NCI-H510A (cell line): ENCODE measurements at places on chromosomes 6 and 20.
A peak's percentile ranks its signal among the peaks of the same experiment; 100 is the strongest.

DNA sequence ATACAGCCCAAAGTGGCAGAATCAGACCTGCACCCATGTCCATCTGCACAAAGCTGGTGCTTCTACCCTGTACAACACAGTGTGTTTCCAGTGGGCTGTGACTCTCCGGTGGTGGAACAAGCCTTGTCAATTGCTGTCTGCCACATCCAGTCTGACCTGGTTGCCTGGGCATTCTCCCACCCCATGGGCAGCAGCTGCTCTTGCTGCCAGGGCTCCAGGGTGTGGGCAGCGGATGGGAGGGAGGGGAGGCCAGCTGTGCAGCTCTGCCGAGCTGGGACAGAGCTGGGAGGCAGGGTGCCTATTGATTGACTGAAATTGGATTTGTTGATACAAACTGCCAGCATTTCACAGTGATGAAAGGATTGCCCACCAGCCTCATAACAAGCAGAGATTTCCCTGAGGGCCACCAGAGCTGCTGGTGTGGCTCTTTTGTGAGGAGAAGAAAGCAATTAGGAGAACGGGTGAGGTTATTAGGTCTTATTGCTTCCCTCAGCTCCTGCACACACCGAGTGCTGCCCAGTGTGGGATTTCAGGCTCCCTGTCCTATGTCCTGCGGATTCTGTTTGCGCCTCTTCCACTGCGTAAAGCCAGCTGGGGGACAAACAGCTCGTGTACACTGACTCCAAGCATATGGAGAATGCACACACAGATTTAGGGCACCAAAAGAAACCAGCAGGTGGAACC is 150.8 kb downstream of the NRN1 start:
- DNase-seq, result no peak

- no peak for DNase-seq
Observed at GRCh38 chr6:157760589-157761330, 62.3 kb upstream of the SNX9 start.

- no peak for DNase-seq
Observed at GRCh38 chr6:25169553-25169952, 109.6 kb upstream of the CARMIL1 start.

- no peak for DNase-seq
Observed at GRCh38 chr6:25064006-25064405, 128.2 kb upstream of the RIPOR2 start.

- no peak for DNase-seq
Observed at GRCh38 chr20:47540443-47541354, 39.0 kb downstream of the NCOA3 start.

- DNase-seq, result no peak
Observed at GRCh38 chr6:15689586-15690482, 27.0 kb upstream of the DTNBP1 start.

DNA sequence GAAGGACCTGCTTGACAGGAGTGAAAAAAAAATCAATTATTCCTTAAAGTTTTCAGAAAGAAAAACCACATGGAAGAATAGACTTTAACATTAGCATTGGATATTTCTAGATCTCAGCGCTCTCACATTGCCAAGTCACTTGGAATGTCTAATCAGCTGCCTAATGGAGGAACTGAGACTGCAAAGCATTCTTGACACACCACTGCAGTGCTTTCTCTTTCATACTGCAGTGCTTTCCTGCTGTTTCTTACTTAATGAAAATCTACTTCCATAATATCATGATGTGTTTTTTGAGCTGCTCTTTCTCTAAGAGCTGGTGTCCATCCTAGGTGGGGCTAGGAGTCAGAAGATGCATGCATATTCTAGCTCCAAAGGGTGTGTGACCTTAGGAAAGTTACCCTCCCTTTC is 20.4 kb upstream of the MCM3 start:
- no peak for DNase-seq

DNA sequence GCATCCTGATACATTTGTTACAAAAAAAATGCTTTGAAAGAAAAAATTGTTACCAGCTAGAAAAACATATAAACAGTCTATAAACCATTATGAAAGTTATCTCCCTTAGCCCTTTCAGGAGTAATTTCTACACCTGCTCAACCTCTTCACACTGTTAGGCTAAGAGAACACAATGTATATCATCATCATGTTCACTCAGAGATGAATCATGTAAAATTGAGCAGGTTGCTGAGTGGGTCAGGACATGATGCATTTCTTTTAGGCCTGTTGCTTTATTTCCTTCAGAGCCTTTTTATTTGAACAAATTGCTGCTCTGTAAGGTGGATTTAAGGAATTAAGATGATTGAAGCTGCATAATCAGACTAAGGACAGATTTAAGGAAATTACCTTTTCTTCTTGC is 531.3 kb upstream of the MAN1A1 start:
- DNase-seq, result no peak

GRCh38 chr20:43543138-43543537 is 15.7 kb upstream of the SGK2 start:
- DNase-seq, result no peak

- DNase-seq, result no peak
Observed at GRCh38 chr6:132236744-132237143, 164.5 kb downstream of the MOXD1 start.

- DNase-seq, result no peak
Observed at GRCh38 chr20:55386686-55387085, 618.6 kb downstream of the CBLN4 start.

DNA sequence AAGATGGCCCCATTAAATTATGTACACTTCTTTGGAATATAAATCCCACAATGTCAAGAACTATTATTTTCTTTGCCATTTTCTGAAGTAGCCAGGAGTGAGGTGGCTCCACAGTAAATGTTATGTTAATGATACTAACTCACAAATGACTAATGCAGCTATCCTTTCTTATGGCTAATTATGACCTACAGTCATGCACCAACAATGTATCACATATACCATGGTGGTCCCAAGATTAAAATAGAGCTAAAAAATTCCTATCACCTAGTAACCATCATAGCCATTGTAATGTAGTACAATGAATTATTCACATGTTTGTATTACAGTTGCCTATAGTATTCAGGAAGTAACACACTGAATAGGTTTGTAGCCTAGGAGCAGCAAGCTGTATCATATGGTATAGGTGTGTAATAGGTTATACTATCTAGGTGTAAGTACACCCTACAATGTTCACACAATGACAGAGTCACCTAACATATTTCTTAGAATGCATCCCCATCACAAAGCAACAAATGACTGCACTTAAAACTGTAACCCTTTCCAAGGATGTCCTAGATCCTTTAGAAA is 15.3 kb downstream of the ECHDC1 start:
- DNase-seq, result no peak

GRCh38 chr6:72669324-72669723 is 47.5 kb downstream of the KCNQ5 start:
- DNase-seq, result no peak

GRCh38 chr6:170273191-170273590 is 17.7 kb downstream of the DLL1 start:
- DNase-seq, result no peak

- no peak for DNase-seq
Observed at GRCh38 chr6:14598017-14598864, 480.7 kb downstream of the CD83 start.

GRCh38 chr6:126831461-126831860 is 287.0 kb upstream of the RSPO3 start:
- no peak for DNase-seq

DNA sequence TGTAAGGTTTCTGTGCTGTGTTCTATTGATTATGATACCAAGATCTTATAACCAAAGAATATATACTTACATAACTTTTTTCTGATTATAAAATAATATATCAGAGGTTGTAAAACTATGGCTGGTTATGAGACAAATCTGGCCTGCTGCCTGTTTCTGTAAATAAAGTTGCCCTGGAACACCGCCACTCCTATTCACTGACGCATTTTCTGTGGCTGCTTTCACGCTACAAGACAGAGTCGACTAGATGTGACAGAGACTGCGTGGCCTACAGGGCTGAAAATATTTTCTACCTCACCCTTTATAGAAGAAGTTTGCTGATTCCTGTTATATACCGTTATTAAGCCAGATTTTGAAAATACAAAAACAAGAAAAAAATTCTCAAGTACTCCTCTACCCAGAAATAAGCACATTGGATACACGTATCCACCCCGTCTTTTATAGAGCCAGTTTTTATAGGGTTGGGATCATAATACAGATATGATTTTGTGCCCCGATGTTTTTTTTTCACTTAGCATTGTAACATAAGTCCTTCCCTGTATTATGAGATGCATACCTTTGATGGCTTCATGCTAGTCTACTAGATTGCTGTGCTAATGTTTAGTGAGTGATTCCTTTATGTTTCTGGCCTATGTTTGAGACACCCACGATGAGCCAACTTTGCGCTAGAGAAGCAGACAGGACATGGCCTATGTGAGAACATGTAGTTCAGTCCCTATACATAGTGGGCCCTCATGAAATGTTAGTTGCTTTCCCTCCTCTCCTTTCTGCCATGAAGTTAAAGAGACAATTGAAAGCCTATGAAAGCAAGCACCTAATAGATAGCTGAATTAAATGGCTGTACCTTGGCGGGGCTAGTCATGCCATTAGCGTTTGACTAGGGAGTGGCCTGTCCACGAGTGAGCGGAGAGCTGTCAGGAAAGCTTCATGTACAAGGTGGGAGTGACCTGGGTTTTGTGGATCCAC is 98.1 kb upstream of the KCNK16 start:
- no peak for DNase-seq

GRCh38 chr6:30881392-30882203 is 2.7 kb upstream of the DDR1 start:
- no peak for DNase-seq

DNA sequence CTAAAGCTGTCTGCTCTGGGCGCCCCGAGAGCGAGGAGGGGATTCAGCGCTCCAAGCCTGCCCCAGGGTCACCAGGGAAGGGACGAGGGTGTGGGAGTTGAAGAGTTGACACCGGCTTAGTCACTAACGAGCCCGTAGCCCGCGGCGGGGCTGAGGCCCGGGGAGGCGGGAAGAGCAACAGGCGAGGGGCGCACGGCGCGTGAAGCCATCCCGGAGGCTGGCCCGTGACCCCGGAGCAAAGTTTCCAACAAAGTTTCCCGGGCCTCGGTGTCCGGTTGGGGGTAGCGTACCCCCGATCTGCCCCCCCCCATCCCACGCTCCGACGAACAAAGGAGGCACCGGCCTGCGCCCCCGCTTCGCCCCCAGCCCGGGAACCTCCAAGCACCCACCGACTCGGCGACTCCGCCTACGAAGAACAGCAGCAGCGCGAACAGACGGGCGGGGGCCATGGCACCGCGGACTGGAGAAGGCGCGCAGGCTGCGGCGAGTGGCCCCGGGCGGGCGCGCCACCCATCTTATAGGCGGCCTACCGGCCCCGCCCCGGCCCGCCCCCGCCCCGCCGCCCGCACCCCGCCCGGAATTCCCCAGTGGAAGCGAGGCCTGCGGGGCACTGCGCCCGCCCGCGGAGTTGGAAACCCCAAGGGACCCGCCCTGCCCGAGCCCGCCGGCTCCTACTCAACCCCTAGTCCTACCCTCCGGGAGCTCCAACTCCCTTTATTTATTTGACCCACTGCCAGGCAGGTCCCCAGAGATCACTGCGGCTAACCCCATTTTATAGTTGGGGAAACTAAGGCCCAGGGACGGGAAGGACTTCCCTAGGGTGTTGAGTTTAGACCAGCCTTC is at the start of gene SDC4:
SDC4 (minus strand) TSS at position 489 of the 843 bp plus-strand sequence; CDS start at position 449, 40 bp downstream.
- peak; percentile 34 for DNase-seq

DNA sequence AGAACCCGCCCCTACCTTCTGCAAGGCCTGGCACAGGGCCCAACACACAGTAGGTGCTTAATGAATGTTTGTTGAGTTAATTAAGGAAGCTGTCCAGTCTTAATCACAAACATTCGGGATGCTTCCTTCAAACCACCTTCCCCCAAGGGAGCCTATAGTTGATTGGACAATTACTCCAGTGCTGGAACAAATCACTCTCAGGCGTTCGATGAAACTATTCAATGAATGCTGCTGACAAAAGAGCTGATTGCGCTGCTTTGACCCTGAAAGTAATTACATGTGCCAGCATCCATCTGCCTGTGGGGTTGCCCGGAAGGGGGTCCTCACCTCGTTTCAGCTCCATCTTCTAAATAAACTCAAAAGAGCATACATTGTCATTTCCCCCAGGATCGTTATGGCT is 112.0 kb upstream of the SRSF6 start:
- no peak for DNase-seq

GRCh38 chr6:15956205-15957106 is 172.4 kb upstream of the MYLIP start:
- peak; percentile 38 for DNase-seq
